ENCODE measurements at places on chromosomes 4 and X.

DNA sequence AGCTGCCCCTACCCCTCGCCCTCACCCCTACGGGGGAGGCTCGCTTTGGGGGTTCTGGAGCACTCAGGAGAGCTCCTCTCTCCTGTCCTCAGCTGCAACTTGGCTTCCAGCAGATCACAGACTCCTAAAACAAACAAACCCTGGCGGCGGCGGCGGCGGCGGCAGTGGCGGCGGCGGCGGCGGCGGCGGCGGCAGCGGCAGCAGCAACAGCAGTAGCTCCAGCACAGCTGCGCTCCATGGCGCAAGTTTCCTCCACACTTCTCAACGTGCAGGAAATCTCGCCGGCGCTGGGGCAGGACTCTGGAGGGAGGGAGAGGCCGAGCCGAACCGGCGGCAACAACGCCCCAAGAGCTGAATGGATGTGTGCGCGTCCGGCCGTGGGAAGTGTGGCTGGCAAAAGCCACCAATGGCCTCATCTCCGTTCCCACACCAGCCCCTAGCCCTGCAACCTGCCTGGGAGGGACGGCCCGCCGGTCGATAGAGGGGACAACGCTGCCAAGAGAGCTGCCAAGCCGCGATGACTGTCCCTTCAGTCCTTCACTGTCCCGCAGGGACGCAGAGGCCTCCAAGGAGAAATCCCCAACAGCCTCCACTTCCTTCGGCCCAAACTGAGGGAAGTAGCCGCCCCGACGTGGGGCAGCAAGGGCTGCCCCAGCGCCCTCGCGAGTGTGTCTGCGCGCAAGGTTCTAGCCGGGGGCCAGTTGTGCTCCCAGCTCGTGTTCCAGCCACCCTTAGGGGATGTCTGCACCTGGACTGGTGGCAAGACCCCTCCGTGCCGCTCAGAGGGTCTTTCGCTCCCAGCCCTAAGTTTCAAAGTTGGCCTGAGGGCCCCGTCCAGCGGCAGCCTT is 775 bp downstream of the SHROOM4 start:
- no peak for DNase-seq

- no peak for DNase-seq
These were observed 1452.6 kb downstream of the PCDH7 start for GRCh38 chr4:32172761-32173160.

DNA sequence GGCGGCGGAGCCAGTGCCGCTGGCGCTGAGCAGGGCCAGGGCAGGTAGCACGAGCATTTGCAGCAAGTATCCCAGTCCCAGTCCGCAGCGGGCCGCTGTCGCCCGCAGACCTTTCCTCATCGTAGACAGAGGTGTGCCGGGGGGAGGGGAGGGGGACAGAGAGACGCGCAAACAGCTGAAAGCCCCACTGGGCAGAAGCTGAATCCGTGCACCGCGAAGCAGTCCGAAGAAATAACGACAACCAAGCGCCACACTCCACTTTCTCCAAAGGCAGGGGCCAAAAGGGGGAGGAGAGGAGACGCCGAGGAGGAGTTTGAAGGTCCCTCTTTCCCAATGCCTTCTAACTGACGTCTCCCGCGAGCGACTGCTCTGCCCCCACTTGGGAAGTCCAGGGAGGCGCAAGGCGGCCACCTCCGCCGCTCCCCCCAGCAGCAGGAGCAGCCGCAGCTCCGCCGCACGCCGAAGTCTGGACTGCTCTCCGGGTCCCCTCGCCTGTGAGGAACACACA is at the start of gene UNC5C:
UNC5C (minus strand) TSS at position 236 of the 508 bp plus-strand sequence.
- no peak for DNase-seq

- DNase-seq: no peak
These were observed 45.6 kb downstream of the GLUD2 start for GRCh38 chrX:121093011-121093410.

All from NCI-H187 (cell line).